GM23338 (cell line): ENCODE measurements at places on chromosomes 5 and 9.

DNA sequence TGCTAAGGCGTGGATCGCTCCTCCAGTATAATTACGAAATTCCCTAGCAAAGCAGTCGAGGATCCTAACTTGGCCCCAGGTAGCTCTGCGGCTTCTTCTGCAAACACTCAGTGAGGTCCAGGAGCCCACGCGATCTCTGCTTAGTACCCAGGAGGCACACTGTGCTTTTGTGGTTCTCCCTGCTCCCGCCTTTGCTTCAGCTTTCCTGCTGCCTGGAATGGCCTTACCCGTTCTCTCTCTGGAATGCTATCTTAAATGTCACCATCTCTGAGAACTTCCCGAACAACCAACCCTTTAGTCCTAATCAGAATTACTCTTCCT lies 639 bp downstream of the INVS start:
- DNase-seq = peak; percentile 49

GRCh38 chr9:87497604-87498045 lies at the start of gene DAPK1:
TSS of gene DAPK1 (plus strand) at chr9:87497867. CDS start at chr9:87499078, 1,211 bp downstream.
- peak; percentile 87 for DNase-seq

- no peak for DNase-seq
Observed at GRCh38 chr5:39178861-39179260, 40.5 kb downstream of the FYB1 start.

- DNase-seq = no peak
Observed at GRCh38 chr9:126880947-126881332, 20.5 kb downstream of the ZBTB34 start.

DNA sequence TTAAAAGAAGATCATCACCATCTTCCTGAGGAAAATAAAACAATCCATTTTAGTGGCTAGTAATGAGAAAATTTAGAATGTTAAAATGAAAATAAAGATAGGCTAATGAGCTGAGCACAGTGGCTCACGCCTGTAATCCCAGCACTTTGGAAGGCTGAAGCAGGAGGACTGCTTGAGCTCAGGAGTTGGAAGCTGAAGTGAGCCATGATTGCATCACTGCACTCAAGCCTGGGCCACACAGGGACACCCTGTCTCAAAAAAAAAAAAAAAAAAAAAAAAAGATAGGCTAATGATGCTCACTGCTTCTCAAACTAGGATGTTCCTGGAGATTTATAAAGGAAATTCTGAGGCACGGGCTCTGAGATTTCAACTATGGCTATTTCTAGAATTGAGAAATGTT lies 50.3 kb downstream of the CPLANE1 start:
- DNase-seq = no peak

- no peak for DNase-seq
Observed at GRCh38 chr5:124876566-124876965, 130.1 kb upstream of the ZNF608 start.

DNA sequence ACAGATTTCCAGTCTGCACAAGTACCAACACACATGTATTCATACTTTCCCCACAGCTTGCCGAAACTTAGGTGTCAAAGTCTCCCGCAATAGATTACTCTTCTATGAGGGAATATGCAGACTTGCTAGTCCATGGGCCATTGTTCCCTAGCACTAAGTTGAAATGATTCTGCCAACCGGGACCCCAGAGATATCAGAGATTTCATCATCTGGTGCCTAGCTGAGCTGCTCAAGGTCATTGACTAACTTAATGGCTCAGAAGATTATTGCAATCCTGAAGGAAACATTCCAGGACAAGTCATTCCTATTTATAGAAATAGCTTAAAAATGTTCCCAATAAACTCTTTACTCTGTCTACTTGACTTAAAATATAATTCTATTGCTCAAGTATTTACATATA lies 202.6 kb downstream of the PIK3R1 start:
- no peak for DNase-seq

DNA sequence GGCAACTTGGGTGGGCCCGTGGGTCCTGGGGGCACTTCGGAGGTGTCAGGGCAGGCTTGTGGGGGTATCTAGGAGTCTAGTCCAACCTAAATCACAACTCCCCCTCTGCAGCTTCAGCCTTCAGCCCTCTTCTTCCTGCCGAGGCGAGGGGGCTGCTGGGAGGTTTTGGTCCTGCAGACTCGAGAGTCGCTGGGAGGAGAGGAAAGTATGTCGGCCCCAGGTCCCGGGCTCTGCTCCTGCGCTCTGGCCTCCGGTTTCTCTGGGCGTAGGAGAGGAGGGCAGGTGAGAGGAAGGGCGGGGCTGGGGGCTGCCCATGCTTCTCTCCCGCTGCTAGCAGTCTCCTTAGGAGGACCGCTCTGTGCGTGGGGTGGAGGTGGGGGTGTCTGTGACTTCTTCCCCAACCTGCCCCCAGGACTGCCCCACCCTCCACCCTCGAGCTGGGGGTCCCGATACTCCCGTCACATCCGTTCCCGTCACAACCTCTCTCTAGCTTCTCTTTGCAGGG lies 139.8 kb upstream of the COL5A1 start:
- peak; percentile 18 for DNase-seq

GRCh38 chr5:94620256-94620655 lies 1.8 kb downstream of the SLF1 start:
- DNase-seq = no peak

GRCh38 chr5:158599157-158599556 lies 500.6 kb downstream of the EBF1 start:
- DNase-seq = no peak

DNA sequence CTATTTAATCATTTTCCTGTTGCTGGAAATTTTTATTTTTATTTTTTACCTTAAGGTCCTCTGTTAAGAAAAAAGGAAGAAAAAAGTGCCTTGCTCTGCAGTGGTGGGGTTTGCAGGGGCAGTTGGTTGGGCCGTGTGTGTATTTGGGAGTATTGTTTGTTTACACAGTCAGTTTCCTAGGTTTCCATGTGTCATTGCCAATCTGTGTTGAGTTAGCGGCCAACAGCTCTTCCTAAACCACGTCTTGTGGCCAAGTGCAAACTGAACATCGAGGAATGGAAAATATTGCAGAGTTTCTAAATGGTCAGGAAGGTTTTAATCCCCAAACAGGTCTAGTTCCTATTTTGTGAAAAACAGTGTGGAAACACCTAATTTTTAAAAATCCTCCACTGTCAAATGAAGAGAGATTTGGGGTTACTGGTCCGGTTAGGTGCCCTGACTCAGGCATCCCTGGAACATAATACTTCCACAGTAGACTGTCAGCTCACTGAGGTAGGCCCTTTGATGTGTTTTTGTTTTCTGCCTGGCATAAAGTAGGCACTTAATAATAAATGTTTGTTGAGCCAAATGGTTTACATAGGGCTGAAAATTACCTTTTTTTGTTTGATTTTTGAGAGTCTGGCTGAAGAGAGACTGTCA lies 37.0 kb downstream of the MAMDC2 start:
- peak; percentile 48 for DNase-seq

DNA sequence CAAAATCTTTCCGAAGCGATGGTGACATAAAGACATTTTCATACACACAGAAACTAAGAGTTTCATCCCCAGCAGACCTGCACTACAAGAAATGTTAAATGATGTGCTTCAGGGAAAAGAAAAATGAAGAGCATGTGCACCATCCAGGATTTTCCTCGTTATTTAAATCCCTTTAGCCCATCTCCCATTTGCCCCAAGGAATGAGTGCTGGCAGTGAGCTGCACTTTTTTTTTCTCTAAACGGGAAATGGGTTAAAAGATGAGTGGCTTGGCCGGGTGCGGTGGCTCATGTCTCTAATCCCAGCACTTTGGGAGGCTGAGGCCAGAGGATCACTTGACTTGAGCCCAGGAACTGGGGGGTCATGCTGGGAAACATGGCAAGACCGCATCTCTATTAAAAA lies 6.8 kb upstream of the LRRC14B start:
- DNase-seq = no peak

- no peak for DNase-seq
Observed at GRCh38 chr9:70352802-70353201, 61.7 kb downstream of the KLF9 start.

DNA sequence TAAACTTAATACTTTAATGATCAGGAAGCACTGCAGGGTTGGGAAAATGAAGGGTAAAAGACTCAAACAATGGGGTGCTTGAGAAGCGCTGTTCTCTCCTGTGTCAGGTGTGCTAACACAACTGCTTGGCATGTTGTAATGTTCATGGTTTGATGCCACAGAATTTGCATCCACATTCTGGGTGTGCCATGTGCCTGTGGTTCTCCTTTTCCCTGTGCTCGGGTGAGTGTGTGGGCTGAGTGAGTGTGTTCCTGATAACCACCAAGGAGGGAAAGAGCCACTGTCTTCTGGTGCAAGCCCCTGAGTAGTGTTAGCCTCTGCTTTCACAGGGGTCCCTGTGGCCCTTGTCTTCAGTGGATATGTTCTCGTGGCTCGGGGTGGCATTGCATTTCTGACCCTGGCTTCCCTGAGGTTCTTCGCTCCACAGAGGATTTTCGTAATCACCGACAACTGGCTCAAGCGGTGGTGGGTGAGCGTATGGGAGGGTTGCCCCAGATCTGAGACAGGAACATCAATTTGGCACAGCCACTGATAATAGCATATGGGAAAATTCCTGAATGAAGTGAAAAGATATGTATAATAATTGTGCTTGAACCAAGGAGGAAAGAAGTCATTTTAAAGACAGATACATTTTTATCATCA lies 102.0 kb downstream of the MVB12B start:
- DNase-seq = no peak

DNA sequence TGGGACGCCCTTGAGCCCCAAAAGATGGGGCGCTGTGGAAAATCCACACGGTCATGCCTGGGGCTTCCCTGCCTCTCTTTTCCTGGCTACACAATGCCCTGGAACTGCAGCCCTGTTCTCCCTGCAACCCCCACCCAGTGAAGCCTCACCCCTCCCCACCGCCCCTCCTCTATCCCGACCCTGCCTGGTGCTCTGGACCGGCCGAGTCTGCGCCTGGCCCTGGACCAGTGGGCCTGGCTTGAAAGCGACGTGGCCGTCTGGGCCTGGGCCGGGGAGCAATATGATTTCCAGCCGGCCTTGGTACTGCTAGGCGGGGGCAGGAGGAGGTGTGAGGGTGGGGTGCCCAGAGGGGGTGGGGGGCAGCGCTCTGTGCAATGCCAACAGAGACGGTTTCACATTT lies 71.0 kb upstream of the RNU6ATAC start:
- no peak for DNase-seq

DNA sequence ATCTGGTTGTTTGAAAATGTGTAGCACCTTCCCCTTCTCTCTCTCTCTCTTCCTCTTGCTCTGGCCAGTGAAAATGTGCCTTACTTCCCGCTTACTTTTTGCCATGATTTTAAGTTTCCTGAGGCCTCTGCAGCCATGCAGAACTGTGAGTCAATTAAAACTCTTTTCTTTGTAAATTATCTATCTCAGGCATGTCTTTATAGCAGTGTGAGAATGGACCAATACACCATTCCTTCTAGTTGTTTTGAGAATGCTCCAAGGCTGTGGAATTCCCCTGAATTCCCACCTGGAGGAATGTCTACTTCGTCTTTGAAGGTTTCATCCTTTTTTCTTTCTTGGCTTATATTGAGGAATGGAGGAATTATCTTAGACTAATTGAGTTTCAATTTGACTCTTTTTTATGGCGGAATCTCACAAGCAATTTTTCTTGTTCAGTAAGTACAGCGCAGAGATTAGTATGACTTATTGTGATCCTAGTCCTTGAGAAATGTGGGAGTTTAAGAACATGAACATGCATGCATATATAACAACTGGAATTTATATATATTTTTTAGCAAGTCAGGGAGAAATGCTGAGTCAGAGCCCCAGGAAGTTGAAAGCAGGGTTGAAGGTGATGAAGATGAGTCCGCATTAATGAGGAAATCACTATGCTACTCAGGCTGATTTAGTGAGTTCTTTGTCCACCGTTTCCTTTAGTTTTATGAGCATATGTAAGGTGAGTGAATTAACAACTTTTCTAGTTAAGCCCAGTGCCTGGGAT lies 488.1 kb upstream of the ADAMTS16 start:
- DNase-seq = peak; percentile 16

GRCh38 chr9:68427216-68427977 lies 71.0 kb downstream of the PGM5 start:
- no peak for DNase-seq
